IMR-90 (cell line): ENCODE measurements at places on chromosomes 11 and 22. TPM values are rescaled to one million over a fixed set of nuclear protein-coding genes. Genes with fewer than 3 reads are reported as not detected.

DNA sequence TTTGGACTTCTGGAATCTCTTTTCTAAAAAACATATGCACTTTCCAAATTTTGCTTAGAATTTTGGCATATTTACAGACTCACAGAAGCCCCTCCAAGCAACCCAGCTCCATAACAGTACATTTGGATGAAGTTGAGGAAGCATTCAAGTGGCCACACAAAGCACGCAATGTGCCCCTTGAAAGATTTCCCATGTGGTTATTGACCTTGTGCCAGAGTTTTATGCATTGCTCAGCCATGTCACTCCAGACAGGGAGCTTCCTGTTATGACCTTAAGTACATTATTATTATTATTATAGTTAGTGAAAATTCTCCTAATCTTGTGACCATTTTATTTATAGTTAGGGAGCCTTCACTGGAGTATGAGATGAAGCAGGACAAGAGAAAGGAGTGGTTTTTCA lies 35.0 kb upstream of the BDNF start:
- DNase-seq = no peak

- DNase-seq = peak; percentile 63
Measured at GRCh38 chr11:94809251-94809650, 41.1 kb downstream of the AMOTL1 start.

DNA sequence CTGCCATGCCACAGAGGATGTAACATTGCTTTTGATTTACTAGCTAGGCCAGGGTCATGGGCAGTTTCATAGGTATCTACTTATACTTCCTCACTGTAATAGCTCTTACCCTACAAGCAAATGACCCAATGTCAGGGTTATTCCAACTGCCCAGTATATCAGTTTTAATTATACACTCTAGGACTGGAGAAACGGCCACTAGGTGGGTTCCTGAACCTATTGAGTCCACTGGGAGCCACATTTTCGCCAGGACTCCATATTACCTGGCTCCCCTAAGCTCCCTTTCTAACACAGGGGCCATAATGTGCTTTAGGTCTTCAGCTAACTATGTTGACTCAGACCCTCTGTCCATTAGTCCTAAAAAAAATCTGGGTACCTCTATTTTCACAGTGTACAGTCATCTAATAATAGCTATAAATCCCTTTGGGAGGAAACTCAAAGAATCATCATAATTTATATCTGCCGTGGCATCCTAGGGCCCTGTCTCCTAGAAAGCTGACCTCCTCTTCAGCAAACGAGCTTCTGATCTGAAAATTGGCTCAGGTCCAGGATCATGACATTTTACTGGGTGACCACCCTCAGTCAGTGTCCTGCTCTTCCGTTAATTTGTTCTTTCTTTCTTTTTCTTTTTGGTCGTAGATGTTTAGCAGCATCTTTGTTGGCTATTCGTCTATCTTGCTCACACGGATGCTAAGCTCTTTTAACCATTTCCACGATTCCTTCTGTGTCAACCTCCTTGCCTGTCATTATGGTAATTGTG lies 244.3 kb downstream of the FAM76B start:
- DNase-seq = no peak

ASRGL1 gene
- 0.28 TPM in 1 of 2 replicates, not detected in the other for total RNA-seq

KDELR3 gene
- 192 and 224 TPM in 2 replicates for total RNA-seq

ANO9 gene
- not detected in 2 replicates for total RNA-seq
